Prostate gland (tissue), 2 donors: ENCODE measurements at places on chromosomes 13 and 19. TPM values are rescaled to one million over a fixed set of nuclear protein-coding genes. Genes with fewer than 3 reads are reported as not detected.

Gene P2RY11
- total RNA-seq: 20.8 TPM

Gene SYNE4
- total RNA-seq: 14.2 TPM

Gene ARHGAP35
- total RNA-seq: 75.0 TPM

GRCh38 chr13:21606796-21607195, 2.8 kb upstream of the MICU2 start:
- no peak for DNase-seq
- no peaks in the 10 kb centered on the region for H3K4me1 ChIP-seq
- H3K27ac ChIP-seq: no peak overlapping the region
- H3K4me3 ChIP-seq: no peak overlapping the region

GRCh38 chr13:75224053-75224742, 257.8 kb downstream of the TBC1D4 start:
- no peaks in the 10 kb centered on the region for H3K4me1 ChIP-seq
- H3K4me3 ChIP-seq: no peak overlapping the region
- H3K36me3 ChIP-seq: no peaks in the 10 kb centered on the region
- H3K27ac ChIP-seq: no peak overlapping the region
- no peak for DNase-seq

DNA sequence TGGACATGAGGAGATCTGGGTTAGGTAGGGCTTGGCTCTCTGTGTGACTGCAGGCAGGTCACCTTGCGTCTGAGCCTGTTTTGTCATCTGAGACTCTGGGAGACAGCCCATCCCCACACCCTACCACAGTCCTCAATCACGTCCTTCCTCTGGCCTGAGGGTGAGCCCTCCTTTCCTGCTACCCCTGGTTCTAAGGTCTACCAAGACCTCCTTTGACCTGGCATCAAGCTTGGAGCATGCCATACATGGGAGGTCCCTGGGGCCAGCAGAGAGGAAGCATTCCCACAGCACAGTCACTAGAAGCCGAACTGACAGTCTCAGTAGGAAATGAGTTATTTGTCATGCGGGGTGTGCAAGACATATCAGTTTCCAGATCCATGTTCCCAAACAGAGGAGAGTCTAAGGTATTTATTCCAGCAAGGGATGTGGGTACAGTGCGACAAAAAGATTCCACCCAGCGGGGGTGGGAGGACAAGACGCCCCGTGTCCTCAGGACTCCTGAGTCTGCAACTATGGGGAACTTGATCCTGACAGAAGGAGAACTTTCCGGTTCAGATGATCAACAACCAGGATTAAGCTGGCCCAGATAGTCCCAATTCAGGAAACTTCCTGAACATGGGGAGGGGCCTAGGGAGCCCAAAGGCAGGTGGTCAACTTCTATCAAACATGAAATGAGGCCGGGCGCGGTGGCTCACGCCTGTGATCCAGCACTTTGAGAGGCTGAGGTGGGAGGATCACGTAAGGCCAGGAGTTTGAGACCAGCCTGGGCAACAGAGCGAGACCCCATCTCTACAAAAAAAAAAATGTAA, 9.5 kb downstream of the ARRDC2 start:
- H3K27ac ChIP-seq: peak overlapping the region; percentile 69
- no peak overlapping the region for H3K4me3 ChIP-seq
- H3K36me3 ChIP-seq: no peaks in the 10 kb centered on the region
- DNase-seq: no peak
- H3K4me1 ChIP-seq: peaks cover 10% of the 10 kb centered on the region

DNA sequence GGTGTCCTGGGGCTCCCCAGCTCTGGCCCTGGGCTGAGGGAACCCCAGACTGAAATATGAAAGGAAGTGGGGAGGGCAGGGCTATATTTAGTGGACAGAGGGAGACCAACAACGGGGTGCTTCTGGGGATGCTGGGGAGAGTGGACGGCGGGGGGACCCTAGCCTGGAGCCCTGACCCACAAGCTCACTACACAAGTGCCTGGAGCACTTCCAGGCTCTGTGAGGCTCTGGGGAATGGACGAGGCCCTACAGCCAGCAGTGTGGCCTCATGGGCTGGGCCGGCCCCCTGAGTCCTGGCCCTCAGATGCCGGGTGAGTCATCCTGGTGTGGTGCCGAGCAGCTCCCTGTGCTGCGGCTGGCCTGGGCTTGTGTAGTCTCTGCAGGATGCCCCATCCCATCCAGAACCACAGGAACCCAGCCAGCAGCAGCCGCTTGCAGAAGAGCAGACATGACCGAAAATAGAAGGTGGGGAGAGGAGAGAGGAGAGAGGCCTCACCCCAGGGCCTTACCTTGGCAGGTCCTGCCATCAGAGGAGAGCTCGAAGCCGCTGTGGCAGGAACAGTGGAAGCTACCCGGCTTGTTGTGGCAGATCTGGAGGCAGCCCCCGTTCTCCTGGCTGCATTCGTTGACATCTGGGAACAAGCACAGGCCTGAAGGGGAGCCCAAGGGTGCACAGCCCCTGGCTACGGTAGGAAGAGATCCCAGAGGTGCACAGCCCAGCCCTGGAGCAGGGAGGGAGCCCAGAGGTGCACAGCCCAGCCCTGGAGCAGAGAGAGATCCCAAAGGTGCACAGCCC, 26.1 kb downstream of the GAS6 start:
- peak; percentile 95 for DNase-seq
- H3K4me1 ChIP-seq: peaks cover 18% of the 10 kb centered on the region
- H3K27me3 ChIP-seq: peaks cover 4% of the 10 kb centered on the region
